ENCODE measurements at places on chromosomes 7 and 10. TPM values are rescaled to one million over a fixed set of nuclear protein-coding genes. Genes with fewer than 3 reads are reported as not detected.

GRCh38 chr10:48742891-48743860 is 58.5 kb downstream of the WDFY4 start:
- no peak overlapping the region for H3K27ac ChIP-seq
- no peaks in the 10 kb centered on the region for H3K27me3 ChIP-seq
- no peaks in the 10 kb centered on the region for H3K36me3 ChIP-seq
- no peak for DNase-seq
- no peak overlapping the region for H3K4me3 ChIP-seq
- no peaks in the 10 kb centered on the region for H3K4me1 ChIP-seq

Gene AKAP9
- total RNA-seq, result 23.1 TPM

- H3K27ac ChIP-seq, result no peak overlapping the region
- H3K27me3 ChIP-seq, result no peaks in the 10 kb centered on the region
- no peak for DNase-seq
- H3K36me3 ChIP-seq, result no peaks in the 10 kb centered on the region
- H3K4me3 ChIP-seq, result no peak overlapping the region
- no peaks in the 10 kb centered on the region for H3K4me1 ChIP-seq
Observed at GRCh38 chr7:11430112-11430511, 401.9 kb downstream of the THSD7A start.

- peak within 1 kb of the TSS; percentile 34 for H3K4me3 ChIP-seq
- H3K27ac ChIP-seq, result no peak within 1 kb of the TSS
- no peaks in the 10 kb centered on the region for H3K27me3 ChIP-seq
- no peaks in the 10 kb centered on the region for H3K36me3 ChIP-seq
- DNase-seq, result no peak
Observed at GRCh38 chr10:48604991-48605508, at the start of gene ARHGAP22. ARHGAP22 (minus strand) TSS chr10:48605073; CDS start chr10:48604796, 277 bp downstream.

DNA sequence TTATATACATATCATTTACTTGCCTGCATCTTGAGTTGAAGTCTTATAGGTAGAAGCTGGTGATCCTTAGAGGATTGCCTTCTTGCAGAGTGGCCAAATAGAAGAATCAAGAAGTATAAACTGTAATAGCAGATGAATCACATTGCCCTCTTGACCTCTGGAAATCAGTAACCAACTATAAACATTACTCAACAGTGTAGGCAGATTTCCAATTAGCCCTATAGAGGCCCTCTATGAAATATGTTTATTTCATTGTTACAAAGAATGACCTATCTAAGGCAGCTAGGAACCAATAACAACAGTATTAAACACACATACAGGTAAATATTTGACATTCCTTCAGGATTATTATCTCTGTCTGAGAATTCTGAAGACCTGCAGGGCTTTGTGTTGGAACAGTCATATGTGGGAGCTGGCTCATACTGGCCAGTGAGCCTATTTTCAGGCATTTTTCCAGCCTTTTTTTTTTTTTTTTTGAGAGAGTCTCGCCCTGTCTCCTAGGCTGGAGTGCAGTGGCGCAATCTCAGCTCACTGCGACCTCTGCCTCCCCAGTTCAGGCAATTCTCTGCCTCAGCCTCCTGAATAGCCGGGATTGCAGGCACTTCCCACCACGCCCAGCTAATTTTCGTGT is 7.2 kb upstream of the SRI start:
- peaks cover 18% of the 10 kb centered on the region for H3K4me1 ChIP-seq
- no peak overlapping the region for H3K27ac ChIP-seq
- no peak overlapping the region for H3K4me3 ChIP-seq
- no peaks in the 10 kb centered on the region for H3K27me3 ChIP-seq
- H3K36me3 ChIP-seq, result no peaks in the 10 kb centered on the region

DNA sequence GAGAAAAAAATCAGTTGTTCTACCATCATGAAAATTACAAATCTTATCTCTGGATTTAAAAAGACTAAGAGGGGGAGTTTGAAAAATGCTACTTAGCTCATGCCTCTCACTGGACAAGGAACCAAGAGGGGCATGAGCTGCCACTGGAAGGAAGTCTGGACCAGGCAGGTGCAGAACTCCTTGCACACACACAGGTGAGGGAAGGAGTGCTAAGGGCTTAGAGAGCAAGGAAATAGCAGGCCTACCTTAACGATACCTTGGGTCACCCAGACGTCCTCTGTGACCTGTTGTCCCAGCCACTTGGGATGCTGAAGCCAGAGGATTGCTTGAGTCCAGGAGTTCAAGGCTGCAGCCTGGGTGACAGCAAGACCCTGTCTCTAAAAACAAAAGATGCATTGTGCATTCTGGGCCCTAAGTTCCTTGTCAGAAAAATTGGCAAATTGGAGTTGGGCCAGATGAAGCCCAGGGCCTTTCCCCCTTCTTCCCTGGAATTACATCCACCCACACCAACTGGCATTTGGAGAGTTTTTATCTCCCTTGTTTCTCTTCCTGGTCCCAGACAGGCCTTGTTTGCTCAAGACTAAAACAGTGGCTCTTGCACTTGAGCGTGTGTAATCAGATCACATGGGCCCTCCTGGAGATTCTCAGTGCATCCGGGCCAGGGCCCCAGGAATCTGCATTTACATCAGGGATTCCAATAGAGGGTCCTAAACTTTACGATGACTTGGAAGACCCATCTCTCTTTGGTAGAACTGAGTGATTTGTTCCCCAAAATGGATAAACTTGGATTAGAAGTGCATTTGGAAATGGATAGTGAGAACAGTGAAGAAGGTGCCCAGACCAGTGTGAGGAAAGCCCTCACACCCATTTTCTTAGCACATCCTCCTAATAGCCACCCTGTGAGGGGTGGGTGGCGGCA is 3.0 kb downstream of the DDIT4 start:
- peaks cover 11% of the 10 kb centered on the region for H3K36me3 ChIP-seq
- no peak overlapping the region for H3K4me3 ChIP-seq
- H3K27ac ChIP-seq, result no peak overlapping the region
- H3K4me1 ChIP-seq, result peaks cover 25% of the 10 kb centered on the region
- H3K27me3 ChIP-seq, result no peaks in the 10 kb centered on the region

DNA sequence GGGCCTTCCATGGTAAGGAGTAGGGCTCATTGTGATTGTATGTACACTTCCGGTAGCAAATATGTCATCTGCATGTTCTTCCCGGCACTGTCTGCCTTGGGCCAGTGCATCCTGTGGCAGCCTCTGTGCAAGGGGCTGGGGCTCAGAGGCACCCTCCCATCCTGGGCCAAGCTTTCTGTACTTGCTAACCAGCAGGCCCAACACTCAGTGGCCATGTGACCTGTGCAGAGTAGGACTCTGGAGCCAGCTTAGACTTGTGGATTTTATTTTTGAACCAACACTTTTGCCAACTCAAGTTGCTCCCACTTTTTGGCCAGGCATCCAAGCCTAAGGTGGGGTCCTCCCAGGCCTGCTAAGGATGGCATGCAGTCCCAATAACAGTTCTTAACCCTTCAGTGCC is 25.0 kb downstream of the LDB3 start:
- no peaks in the 10 kb centered on the region for H3K27me3 ChIP-seq
- no peak overlapping the region for H3K4me3 ChIP-seq

DNA sequence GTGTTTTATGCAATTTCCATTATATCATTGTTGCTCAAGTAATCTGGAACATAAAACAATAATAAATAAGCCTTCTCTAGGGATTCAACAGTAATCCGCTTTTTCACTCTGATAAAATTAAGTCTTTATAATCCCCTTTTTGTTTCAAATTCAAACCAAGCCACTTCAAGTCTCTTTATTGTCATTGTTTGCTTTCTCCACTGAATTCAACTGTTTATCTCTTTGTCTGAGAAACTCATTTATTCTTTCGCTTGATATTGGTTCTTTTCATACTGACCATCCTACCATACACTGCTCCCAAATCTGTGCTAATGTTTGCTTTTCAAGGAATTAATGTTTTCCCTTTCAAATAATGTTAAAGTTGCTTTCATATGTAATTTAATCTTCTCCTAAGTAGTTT is 550.4 kb upstream of the PCDH15 start:
- no peaks in the 10 kb centered on the region for H3K4me1 ChIP-seq
- H3K4me3 ChIP-seq, result no peak overlapping the region
- H3K27me3 ChIP-seq, result no peaks in the 10 kb centered on the region
- DNase-seq, result no peak

DNA sequence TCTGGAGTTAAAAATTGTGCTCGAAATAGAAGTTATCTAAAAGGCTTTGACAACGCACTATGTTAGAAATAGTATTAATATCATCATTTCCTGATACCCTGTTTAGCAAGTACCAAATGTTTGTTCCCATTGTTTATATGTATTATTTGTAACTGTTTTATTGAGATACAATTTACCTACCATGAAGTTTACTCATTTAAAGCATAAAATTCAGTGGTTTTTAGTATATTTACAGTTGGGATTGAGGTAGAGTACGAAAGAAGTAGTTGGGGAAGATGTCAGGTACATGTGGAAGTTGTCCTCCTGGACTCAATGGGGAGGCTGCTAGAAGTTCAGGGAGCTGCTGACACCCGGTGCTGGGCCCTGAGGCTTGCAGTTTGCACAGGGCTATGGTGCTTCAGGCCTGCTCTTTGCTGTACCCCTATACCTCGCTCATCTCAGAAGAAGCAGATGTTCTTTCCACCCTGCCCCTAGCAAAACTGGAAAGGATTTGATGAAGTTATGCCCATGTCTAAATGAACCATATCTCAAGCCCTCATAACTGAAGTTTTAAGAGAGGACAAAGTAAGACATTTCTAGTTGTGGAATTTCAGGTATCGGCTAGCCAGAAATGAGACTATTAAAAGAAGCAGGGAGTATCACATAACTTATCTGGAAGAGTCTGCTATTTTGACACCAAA is 25.2 kb upstream of the WNT16 start:
- H3K27me3 ChIP-seq, result no peaks in the 10 kb centered on the region
- no peak overlapping the region for H3K4me3 ChIP-seq
- peaks cover 61% of the 10 kb centered on the region for H3K4me1 ChIP-seq
- DNase-seq, result no peak
- H3K36me3 ChIP-seq, result no peaks in the 10 kb centered on the region

- H3K27me3 ChIP-seq, result no peaks in the 10 kb centered on the region
- no peak overlapping the region for H3K27ac ChIP-seq
- H3K4me1 ChIP-seq, result no peaks in the 10 kb centered on the region
Observed at GRCh38 chr10:98748298-98748697, 301.6 kb upstream of the HPS1 start.

Gene MRPS17
- total RNA-seq, result 22.9 TPM

GRCh38 chr10:69685426-69685801 is 55.4 kb downstream of the FAM241B start:
- H3K27ac ChIP-seq, result no peak overlapping the region
- H3K4me3 ChIP-seq, result no peak overlapping the region
- no peaks in the 10 kb centered on the region for H3K36me3 ChIP-seq
- no peak for DNase-seq
- H3K4me1 ChIP-seq, result no peaks in the 10 kb centered on the region
- peaks cover 12% of the 10 kb centered on the region for H3K27me3 ChIP-seq

Gene TFPI2
- 17.4 TPM for total RNA-seq

- no peaks in the 10 kb centered on the region for H3K27me3 ChIP-seq
- DNase-seq, result no peak
- H3K27ac ChIP-seq, result no peak overlapping the region
- no peaks in the 10 kb centered on the region for H3K36me3 ChIP-seq
- H3K4me3 ChIP-seq, result no peak overlapping the region
Observed at GRCh38 chr10:76667408-76668370, 969.9 kb downstream of the KCNMA1 start.

- no peaks in the 10 kb centered on the region for H3K27me3 ChIP-seq
- no peak overlapping the region for H3K27ac ChIP-seq
- peaks cover 32% of the 10 kb centered on the region for H3K36me3 ChIP-seq
- H3K4me3 ChIP-seq, result no peak overlapping the region
Observed at GRCh38 chr7:92631067-92631849, 41.1 kb upstream of the FAM133B start.

DNA sequence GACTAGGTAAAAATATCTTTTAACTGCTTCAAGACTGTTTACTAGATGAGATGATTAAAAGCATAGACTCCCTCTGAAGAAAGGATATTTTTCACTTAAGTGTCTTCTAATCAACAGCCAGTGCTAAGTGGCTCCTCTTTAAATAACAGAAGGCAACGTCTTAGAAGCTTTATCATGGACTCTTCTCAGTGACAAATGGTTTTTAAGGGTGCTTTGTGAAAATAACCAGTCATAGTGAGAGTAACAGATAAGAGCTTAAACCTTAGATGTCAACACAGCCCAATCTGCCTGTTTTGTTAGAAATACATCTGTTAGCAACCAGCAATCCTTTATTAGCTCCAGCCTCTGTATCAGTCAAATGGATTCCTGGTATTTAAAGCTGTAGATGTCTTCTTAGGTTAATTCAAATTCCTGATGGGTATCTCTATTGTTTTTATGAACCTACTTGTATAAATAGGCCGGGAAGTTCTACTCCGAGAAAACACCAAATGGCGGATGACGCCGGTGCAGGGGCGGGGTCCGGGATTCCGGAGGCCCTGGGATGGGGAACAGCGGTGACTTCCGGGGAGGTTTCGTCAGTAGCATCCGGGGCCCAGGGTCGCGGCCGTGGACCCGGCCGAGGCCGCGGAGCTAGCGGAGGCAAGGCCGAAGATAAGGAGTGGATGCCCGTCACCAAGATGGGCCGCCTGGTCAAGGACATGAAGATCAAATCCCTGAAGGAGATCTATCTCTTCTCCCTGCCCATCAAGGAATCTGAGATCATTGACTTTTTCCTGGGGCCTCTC is 285.4 kb downstream of the GPR37 start:
- no peak for DNase-seq
- H3K4me3 ChIP-seq, result no peak overlapping the region
- H3K27ac ChIP-seq, result no peak overlapping the region
- no peaks in the 10 kb centered on the region for H3K27me3 ChIP-seq
- no peaks in the 10 kb centered on the region for H3K4me1 ChIP-seq

DNA sequence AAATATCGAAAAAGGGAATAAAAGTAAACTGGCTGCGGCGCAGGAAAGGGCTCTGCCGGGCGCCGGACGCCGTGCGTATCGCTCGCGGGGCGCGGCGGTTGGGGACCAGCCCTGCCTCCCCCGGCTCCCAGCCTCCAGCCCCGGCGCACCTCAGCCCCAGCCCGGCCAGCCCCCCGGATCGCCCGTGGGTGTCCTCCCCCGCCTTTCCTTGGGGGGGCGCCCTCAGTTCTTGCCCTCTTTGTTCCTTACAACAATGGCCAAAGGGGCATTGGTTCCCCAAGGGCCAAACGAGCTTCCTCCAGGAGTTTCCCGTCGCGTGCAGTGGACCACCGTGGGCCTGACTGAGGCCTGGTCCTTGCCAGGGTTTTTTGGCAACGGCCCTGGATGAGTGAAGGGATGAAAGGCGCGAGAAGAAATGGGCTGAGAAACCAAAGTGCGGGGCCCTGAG is 1.2 kb downstream of the MACROH2A2 start:
- peak overlapping the region; percentile 63 for H3K4me3 ChIP-seq
- DNase-seq, result peak; percentile 40
- H3K36me3 ChIP-seq, result no peaks in the 10 kb centered on the region
- H3K27ac ChIP-seq, result peak overlapping the region; percentile 27

Gene CTTNBP2
- total RNA-seq, result not detected

GRCh38 chr10:88661577-88661976 is 2.7 kb upstream of the LIPF start:
- no peaks in the 10 kb centered on the region for H3K36me3 ChIP-seq
- H3K4me3 ChIP-seq, result no peak overlapping the region
- no peaks in the 10 kb centered on the region for H3K27me3 ChIP-seq
- H3K27ac ChIP-seq, result no peak overlapping the region
- no peak for DNase-seq
- H3K4me1 ChIP-seq, result peaks cover 4% of the 10 kb centered on the region
